ENCODE measurements at places on chromosomes 2 and 18.

DNA sequence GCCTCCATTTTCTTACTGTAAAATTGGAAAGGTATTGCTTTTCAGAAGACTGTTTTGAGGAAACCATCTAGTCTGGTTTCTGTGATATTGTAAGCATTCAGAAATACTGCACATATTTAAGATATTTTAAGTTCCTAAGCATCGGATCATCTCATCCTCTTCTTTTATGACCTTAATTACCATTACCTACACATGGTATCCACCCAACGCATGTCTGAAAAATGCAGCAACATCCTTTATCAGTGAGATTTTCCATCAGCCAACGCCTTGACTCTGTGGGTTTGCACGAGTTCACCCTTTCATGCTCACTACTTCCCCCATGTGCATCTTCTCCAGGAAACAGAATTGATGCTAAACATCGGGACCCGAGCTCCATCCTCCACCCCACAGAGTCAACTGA, 84.3 kb downstream of the COL4A4 start:
- no peak for DNase-seq

DNA sequence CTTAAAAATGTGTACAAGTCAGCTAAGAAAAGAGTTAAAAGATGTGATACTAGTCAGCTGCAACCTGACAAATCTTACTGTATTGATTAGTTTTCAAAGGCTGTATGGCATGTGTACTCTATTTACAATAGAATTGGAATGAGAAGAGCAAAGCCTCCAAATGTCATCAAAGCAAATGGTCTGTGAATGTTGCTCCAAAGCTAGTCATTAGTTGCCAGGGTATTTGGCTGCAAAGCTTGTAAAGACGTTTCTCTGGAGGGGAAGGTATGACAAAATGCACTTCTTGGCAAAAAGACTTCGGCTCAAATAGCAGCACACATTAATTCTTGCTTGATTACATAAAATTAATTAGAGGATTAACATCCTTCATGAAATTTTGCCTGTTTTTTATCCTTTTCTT, 59.3 kb downstream of the ETAA1 start:
- no peak for DNase-seq

DNA sequence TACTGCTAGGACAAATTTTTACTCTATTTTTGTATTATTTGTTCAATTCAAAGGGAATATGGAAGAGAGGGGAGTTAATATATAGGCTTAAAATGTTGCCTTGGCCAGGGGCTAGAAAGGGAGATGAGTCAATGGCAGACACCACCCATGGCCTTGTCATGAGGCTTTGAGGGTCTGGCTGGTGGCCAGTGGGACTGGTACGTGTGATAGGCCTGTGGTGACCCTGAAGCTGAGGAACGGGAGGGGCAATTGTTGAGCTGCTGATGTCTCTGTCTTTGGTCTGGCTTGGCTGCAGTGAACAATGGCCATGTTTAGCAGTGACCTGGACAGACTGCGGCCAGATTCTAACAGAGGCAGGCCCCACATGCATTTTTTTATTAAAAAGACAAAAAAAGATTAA, 18.5 kb downstream of the GKN1 start:
- DNase-seq, result no peak

DNA sequence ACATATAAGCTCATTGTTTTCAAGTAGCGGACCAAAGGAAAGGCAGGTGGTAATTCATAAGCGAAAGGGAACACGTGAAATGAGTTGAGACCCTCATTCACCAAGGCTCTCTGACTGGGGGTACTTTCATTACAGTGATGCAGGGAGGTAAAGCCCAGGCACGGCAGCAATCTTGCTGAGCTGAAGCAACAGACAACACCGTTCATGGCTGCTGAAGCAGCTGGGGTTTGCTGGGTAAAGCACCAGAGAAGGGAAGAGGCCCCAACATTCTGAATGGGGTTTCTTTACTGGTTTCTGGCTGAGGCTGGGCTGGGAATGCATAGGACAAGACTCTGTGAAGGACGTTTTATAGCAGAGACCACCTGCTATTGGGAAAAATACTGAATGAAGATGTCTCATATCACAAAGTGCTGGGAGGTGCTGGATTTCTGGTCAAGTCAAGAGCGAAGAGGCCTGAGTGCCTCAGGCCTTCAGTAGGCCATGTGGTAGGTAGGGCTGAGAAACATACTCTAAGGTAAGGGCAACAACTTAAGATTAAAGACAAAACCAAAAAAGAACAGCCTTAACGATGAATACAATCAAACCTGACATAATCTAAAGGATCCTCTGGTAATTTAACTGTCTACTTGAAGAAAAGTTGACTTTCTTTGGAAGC, 324.7 kb upstream of the PIK3C3 start:
- no peak for DNase-seq

DNA sequence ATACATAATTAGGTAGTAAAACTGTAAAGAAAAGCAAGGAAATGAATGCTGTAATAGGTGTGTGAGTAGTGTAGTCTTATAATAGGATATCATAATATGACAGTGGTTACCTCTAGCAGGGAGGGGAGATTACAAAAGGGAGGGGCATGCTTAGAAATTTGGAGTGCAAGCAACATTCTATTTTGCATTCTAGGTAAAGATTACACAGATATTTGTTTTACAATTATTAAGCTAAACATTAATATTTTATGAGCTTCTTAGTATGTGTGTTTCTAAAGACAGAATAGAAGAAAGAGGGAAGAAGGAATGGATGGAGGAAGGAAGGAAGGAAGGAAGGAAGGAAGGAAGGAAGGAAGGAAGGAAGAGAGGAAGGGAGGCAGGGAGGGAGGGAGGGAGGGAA, 177.9 kb downstream of the PAX3 start:
- DNase-seq, result no peak

- DNase-seq, result no peak
These were observed 78.6 kb downstream of the EFEMP1 start for GRCh38 chr2:55844986-55845385.

- DNase-seq, result no peak
These were observed 198.5 kb downstream of the FHOD3 start for GRCh38 chr18:36496022-36496421.

DNA sequence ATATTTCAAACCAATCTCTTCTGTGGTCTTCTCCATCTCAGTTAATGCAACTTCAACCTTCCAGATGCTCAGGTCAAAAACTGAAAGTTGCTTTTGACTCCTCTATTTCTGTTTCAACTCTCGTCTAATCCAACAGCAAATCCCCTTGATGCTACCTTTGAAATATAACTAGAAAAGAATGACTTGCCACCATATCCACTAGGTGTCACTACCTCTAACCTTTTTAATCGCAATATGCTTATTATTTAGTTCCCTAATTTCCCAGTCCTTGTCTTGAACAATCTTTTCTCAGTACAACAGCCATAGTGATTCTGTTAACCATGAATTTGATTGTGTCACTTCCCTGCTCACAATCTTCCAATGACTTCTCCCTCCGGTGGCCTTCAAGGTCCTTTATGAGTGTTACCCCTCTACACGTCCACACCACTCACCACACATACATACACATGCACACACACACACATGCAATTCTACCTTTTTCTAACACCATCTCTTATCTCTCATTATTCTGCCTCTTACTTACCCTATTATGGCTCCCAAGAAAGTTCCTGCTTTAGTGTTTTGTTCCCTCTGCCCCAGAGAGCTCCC, 245.5 kb upstream of the KCNJ3 start:
- DNase-seq, result peak; percentile 6

Data from HTR-8/SVneo (cell line).